ENCODE measurements at places on chromosomes 5 and 9.

- peak; percentile 19 for DNase-seq
Observed at GRCh38 chr5:64165500-64166200, at the start of gene RNF180. Gene RNF180, plus strand, starts transcription at chr5:64165843. Its CDS starts 34,965 bp downstream, at chr5:64200808.

DNA sequence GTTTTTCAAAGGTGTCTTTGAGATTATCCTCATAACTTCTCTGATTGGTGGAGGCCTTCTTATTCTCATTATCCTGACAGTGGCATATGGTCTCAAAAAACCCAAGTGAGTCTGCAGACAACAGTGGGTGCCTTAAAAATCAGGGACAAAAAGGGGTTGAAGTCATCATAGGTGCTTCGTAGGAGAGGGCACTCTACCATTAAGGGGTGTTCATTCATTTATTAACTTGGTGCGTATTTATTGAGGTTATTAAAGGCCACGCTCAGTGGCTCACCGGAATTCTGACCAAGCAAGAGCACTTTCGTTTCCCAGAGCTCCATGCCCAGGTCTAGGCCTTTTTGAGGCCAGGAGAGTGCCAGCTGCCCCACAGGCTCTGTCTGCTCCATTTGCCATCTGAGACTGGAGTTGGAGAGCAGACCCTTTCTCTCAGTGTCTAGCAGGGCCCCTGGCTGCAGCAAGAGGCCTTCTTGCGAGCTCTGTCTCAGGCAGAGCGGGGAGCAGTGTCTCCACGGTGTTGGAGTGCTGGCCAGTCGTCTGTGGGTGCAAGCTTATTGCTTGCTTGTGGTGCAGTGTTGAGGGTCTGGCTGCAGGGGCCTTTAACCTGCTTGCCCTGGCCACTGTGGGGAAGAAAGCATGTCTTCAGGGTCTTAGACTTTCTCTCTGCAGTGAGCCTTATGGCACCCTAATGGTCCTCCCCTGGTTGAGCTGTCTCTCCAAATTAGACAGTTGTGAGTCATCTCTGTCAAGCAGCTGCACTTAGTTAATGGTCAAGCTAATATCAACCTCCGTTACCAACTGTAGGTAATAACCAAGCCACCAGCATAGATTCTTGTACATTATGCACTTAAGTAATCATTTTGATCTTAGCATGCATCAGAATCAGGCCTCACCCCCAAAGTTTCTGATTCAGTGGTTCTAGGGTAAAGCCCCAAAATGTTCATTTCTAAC lies 62.6 kb downstream of the IL31RA start:
- DNase-seq = peak; percentile 35

DNA sequence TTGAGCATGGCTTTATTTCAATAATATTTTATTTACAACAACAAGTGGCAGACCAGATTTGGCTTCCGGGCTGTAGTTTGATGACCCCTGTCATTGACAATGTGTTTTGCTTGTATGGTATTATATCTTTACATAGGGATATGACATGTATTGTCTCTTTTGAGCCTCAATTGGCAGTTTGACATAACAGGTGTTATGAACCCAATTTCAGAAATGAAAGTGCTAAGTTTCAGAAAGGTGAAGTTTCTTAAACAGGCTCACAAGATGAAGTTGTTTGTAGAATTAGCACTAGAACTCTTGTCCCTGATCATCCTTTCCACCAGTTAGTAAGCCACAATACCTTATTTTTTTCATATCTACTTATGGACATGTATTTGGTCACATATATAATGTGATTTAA lies 303.0 kb upstream of the GRIA1 start:
- no peak for DNase-seq

GRCh38 chr9:81474125-81474524 lies 215.2 kb downstream of the TLE1 start:
- no peak for DNase-seq

- DNase-seq = no peak
Observed at GRCh38 chr9:76686756-76687155, 77.5 kb upstream of the PCA3 start.
